ENCODE measurements at places on chromosomes 5 and 9.

GRCh38 chr9:127555840-127556820 lies 55.9 kb upstream of the STXBP1 start:
- H3K27ac ChIP-seq = peak overlapping the region; percentile 11
- H3K36me3 ChIP-seq = no peaks in the 10 kb centered on the region
- no peak overlapping the region for H3K4me3 ChIP-seq

GRCh38 chr5:61254969-61255555 lies 77.0 kb upstream of the ZSWIM6 start:
- no peaks in the 10 kb centered on the region for H3K27me3 ChIP-seq
- no peak overlapping the region for H3K27ac ChIP-seq
- DNase-seq = no peak
- no peaks in the 10 kb centered on the region for H3K36me3 ChIP-seq
- H3K4me3 ChIP-seq = no peak overlapping the region

GRCh38 chr9:23245067-23245466 lies 581.0 kb downstream of the ELAVL2 start:
- H3K27ac ChIP-seq = no peak overlapping the region
- no peak overlapping the region for H3K4me3 ChIP-seq
- no peak for DNase-seq
- no peaks in the 10 kb centered on the region for H3K27me3 ChIP-seq

DNA sequence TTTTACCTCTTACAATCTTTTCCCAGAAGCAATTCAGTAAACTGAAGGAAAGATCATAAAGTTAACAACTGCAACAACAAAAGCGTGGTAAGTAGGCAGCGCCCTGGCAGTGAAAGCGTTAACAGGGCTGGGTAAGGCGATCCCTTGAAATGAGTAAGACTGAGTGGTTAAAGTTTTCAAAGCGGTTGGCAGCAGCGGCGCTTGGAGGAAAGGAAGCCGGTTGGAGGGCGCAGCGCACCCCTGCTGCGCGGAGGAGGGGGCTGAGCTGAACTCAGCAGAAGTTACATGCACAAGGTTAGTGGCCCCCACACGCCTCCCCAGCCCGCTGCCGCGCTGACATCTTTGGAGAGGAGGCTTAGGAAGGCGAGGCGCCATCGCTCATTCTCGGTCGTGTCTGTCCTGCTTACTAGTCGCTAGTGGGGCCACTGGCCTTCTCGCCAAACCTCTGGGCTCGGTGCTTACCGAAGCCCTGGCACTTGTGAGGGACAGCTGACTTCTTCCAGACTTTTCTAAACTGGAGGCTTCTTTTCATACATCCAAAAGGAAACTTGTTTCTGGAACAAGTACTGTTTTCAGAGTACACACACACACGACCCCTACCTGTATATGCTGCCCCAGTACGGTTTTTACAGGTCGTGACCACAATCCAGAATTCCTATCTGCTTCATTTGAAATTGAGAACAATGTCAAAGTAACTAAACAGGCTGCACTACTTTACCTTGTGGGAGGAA lies at the start of gene SH3RF2:
Gene SH3RF2 (plus strand): TSS at position 178 of the 731 bp plus-strand sequence. CDS start 1,351 bp downstream, outside the sequence.
- H3K4me1 ChIP-seq = no peaks in the 10 kb centered on the region
- peak; percentile 20 for DNase-seq
- H3K36me3 ChIP-seq = no peaks in the 10 kb centered on the region
- H3K27me3 ChIP-seq = no peaks in the 10 kb centered on the region

DNA sequence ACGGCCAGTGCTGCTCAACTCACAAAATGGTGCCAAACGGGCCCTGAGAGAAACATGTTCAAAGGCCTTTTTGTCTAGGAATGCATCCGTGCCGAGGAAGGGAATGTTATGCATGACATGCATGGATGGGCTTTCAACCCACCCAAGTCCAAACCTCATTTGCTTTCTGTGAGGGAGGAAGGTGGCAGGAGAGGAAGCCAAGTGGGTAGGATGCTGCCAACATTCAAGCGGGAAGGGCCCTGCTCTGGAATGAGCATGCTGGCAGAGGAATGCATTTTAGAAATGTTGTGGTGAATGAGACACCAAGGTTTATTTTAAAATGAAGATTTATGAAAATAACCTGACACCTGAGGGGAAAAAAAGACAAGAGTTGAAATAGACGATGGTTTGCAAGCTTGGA lies 479.1 kb downstream of the CCDC171 start:
- no peak for DNase-seq
- no peak overlapping the region for H3K27ac ChIP-seq
- no peaks in the 10 kb centered on the region for H3K4me1 ChIP-seq
- H3K27me3 ChIP-seq = no peaks in the 10 kb centered on the region
- no peak overlapping the region for H3K4me3 ChIP-seq
- no peaks in the 10 kb centered on the region for H3K36me3 ChIP-seq

Data from uterus (tissue), 4 donors.